Pancreas (tissue), 10 donors: ENCODE measurements at places on chromosomes 5 and 9. TPM values are rescaled to one million over a fixed set of nuclear protein-coding genes. Genes with fewer than 3 reads are reported as not detected.
A peak's percentile ranks its signal among the peaks of the same experiment; 100 is the strongest.

- no peak for DNase-seq
Measured at GRCh38 chr5:137051161-137051560, 448.0 kb downstream of the SPOCK1 start.

GRCh38 chr5:11791792-11792191 lies 112.5 kb downstream of the CTNND2 start:
- DNase-seq = no peak

GRCh38 chr5:38926121-38926520 lies 80.3 kb downstream of the OSMR start:
- no peak for DNase-seq

PRR16 gene
- 0.61 TPM for polyA plus RNA-seq

CSF1R gene
- 2.6 TPM for polyA plus RNA-seq

ECM2 gene
- polyA plus RNA-seq = 2.0 TPM

DNA sequence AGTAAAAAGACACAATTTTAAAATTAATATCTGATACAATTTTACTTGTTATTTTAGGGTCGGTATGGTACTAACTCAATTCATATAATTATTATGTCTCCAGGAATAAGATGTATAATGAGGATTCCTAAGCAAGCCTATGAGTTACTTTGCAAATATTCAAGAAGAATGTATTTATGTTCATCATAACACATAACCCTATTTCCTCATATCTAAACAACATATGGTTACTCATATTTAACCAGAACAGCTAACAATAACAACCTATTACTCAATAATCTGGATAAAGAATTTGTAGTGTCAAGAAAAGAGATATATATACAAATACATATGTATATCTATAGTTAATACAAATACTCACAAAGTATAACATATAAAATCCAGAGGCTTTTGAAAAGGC lies 285.9 kb downstream of the ARL15 start:
- no peak for DNase-seq

GRCh38 chr5:11928909-11929308 lies 24.7 kb upstream of the CTNND2 start:
- no peak for DNase-seq

DNA sequence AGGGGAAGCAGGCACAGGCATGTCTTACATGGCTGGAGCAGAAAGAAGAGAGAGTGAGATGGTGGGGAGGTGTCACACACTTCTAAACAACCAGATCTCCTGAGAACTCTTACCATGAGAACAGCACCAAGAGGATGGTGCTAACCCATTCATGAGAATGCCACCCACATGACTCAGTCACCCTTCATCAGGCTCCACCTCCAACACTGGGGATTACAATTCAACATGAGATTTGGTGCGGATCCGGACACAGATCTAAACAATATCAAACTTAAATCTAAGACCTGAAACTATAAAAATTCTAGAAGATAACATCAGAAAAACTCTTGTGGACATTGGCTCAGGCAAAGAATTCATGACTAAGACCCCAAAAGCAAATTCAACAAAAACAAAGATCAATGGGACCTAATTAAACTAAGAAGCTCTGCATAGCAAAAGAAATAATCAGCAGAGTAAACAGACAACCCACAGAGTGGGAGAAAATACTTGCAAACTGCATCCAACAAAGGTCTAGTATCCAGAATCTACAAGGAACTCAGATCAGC lies 65.4 kb downstream of the SPATA31C2 start:
- no peak for DNase-seq

DNA sequence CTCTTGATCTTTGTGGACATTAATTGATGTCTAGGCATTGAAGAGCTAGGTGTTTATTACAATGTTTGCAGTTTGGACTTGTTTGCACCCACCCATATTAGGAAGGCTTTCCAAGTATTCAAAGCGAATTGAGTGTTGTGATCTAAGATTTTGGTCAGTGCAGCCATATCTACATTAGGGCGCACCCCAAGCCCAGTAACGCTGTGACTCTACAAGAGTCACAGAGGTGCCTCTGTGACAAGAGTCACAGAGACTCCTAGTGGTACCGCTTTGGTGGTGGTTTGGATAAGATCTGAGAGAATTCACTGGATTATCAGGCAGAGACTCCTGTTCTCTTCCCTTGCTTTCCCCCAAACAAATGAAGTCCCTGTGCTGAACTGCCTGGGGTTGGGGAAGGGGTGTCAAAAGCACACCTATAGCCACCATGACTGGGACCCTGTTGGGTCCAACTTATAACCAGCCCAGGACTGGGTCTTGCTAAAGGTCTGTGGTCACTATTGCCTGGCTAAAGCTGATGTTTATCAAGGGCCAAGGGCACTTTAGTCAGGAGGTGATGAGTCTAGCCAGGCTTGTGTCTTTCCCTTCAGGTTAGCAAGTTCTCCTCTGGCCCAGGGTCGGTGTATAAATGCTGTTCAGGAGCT lies 114.1 kb upstream of the RIOK2 start:
- DNase-seq = no peak

DNA sequence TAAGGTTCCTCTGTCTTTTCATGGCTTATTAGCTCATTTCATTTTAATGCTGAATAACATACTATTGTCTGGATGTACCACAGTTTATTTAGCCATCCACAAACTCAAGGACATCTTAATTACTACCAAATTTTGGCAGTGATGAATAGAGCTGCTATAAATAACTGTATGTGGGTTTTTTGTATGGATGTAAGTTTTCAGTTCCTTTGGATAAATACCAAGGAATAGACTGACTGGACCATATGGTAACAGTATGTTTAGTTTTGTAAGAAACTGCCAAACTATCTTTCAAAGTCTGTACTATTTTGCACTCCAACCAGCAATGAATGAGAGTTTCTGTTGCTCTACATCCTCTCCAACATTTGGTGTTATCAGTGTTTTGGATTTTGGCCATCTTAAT lies 38.7 kb downstream of the SCAMP1 start:
- no peak for DNase-seq

DIPK1B gene
- 32.3 TPM for polyA plus RNA-seq

- no peak for DNase-seq
Measured at GRCh38 chr5:178536541-178537466, 53.4 kb downstream of the COL23A1 start.

DNA sequence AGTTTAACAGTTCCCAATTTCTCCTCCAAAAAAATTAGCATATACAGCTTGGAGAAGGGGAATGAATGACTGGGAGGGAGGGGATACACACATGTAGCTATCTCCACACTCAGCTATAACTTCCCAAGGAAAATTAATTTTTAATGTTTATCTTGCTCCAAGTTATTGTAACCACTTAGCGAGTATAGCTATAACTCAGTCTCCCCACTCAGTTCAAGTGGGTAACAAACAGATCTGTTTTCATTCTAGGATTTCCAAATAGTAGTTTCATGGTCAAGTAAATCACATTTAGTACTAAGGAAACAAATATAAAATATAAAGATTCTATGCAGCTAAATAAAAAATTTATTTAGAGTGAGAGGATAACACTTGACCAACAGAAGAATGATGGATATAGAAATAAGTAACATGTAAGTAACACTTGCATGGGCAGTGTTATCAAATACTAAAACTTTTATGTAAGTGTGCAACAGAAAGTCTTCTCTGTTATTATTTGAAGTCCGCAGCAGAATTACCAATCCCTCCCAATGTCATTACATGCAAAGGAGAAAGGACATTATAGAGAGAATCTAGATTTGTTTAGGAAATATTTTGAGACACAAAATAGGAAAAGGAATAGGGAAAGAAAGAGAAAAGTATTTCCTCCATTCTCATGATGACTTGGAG lies 10.2 kb upstream of the NFIB start:
- no peak for DNase-seq

DTWD2 gene
- polyA plus RNA-seq = 1.8 TPM

PCDH1 gene
- polyA plus RNA-seq = 10.1 TPM

DNA sequence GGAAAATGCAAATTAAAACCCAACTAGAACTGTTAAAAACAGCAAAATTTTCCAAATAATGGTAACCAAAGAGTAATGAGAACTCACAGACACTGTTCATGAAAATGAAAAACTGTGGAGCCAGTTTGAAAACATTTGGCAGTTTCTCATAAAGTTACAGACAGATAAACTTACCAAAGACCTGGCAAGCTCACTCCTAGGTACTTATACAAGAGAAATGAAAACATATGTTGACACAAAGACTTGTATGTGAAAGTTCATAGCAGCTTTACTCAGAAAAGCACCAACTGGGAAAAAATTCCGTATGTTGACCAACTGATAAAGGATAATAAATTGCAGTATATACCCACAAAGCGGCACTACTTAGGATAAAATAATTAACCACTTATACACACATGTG lies 10.3 kb downstream of the ZNF782 start:
- no peak for DNase-seq

DNA sequence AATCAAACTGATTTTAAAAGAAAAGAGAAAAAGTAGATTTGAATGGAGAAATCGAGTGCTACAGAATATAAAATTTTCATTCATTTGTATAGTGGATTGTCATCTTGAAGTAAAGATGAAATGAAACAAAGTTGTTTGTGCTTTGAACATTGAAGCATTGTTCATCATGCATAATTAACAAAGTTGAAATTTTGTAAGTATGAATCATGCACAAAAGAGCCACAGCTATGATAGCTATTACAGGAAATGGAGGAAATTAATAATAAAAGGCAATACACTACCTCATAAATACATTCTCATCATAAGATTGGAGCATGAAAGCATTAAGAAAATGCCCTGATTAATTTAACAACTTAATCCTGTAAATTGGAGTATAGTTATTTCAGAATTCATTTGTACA lies 153.4 kb upstream of the TLX3 start:
- no peak for DNase-seq

- DNase-seq = no peak
Measured at GRCh38 chr9:20984506-20984905, 46.9 kb downstream of the HACD4 start.

- DNase-seq = no peak
Measured at GRCh38 chr5:155489949-155490348, 476.4 kb downstream of the KIF4B start.

- DNase-seq = no peak
Measured at GRCh38 chr9:23790351-23791260, 35.4 kb downstream of the ELAVL2 start.

DNA sequence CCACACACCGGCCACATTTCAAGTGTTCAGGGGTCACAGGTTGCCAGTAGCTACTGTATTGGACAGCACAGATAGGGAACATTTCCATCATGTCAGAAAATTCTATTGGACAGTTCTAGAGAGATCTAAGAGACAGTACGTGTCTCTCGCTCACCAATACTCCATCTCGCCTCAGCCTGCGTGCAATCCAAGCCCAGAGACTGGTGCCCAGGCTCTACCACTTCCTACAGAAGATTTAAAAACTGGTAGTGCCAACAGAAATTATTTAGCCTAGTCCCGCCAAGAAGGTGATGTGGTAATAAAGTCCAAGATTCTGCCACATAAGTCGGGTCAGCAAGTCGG lies 390 bp upstream of the SNX2 start:
- DNase-seq = no peak

GRCh38 chr9:16421532-16421931 lies 448.9 kb downstream of the BNC2 start:
- no peak for DNase-seq

TMEM215 gene
- not detected for polyA plus RNA-seq

GRCh38 chr9:137085920-137086530 lies 760 bp upstream of the MAN1B1 start:
- no peak for DNase-seq

FOXD1 gene
- 0.14 TPM for polyA plus RNA-seq

DNA sequence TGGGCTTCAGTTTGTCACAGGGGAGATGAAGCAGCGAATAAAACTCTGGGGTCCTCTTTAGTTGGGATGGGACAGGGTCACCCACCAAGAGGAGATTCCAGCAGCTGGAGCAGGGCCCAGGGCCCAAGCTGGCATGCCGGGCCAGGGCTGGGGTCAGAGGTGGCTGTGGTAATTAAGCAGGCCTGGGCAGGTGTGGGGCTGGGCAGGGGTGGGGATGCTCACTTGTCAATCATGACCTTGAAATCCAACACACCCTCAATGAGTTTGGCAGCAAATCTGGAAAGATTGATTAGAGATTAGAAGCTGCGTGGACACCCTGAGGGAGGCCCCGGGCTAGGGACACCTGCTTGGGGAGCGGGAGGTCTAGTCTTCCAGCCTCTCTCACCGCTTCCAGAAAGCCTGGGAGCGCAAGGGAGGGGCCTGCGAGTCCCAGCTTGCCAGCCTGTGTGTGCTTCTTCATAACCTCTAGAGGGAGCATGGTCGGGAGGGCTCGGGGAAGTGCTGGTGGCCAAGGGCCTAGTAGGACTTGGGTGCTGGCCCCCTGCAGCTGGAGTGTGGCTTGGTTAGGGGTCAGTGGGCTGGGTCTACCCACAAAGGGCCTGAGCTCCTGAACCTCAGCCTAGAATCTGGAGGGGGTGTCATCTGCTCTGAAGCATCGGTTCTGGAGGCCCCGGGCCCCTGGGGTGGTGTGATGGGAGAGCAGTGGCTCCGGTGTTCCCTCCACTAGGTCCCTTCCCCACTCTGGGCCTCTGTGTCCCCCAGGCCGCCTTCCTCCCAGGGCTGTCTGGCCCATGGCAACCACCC lies 7.6 kb downstream of the CRAT start:
- peak; percentile 69 for DNase-seq

DNA sequence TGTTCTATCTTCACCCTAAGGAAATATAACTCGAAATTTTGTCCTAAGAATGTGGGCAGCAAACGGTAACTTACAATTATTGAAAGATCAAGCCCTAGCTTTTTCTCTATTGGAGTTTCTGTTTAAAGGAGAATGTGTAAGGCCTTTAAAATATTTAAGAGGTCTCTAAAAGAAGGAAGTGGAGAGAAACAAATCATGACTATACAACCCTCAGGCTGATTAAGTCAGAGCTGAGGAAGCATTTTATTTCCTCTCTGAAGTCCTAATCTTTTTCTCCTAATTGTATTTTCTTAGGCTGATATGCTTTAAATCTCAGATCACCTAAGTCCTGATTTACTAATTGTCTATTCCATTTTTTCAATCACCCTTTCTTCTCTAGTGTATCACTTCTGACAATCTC lies 1708.8 kb upstream of the C9orf72 start:
- no peak for DNase-seq
